ENCODE measurements at places on chromosomes 7 and 10.

DNA sequence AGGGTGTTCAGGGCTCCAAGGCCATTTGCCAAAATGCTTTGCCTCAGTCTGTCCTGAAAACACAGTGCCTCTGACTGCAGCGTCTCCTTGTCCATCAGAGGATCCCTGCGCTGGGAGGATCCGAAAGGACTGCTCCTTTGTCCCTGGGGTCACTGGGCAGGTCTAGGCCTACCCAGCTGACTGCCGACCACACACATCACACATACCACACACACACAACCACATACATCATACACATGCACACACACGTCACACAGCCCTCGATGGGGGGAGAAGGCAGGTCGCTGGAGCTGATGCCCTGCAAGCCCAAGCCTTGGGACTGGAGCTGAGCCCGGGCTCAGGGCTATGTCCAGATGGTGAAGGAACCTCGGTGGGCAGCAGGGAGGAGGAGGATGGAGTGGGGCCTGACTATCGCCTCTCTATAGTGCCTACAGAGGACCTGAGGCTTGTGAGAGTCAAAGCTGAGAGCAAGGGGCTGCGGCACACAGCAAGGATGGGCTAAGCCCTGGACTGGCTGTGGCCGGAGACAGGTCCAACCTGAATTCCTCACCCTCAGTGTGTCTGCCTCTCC is 29.1 kb downstream of the GPRIN2 start:
- DNase-seq: no peak

DNA sequence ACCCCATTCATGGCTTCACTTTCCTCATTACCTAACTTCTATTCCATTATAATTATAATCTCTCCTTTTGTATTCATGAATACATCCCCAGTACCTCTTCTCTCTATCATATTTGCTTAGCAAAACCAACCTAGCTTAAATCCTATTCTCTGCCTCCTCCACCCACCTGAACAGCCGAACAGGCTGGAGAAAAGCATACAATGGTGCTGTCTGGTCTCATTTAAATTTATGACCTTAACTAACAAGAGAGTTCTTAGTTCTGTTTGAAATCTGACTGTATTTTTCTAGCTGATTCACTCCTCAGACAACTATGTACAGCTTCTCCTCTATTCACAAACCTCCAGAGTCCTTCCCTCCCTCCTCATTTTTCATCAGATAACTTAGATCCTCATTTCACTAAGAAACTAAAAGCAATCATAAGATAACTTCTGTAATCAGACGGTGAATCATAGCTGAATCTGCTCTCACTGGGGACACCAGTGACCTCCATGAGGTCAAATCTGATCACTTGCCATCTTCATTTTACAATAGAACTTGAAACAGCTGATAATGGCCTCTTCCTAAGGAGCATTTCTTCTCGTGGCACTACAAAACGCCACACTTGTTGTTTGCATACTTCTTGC is 233.9 kb upstream of the AOAH start:
- DNase-seq: no peak

DNA sequence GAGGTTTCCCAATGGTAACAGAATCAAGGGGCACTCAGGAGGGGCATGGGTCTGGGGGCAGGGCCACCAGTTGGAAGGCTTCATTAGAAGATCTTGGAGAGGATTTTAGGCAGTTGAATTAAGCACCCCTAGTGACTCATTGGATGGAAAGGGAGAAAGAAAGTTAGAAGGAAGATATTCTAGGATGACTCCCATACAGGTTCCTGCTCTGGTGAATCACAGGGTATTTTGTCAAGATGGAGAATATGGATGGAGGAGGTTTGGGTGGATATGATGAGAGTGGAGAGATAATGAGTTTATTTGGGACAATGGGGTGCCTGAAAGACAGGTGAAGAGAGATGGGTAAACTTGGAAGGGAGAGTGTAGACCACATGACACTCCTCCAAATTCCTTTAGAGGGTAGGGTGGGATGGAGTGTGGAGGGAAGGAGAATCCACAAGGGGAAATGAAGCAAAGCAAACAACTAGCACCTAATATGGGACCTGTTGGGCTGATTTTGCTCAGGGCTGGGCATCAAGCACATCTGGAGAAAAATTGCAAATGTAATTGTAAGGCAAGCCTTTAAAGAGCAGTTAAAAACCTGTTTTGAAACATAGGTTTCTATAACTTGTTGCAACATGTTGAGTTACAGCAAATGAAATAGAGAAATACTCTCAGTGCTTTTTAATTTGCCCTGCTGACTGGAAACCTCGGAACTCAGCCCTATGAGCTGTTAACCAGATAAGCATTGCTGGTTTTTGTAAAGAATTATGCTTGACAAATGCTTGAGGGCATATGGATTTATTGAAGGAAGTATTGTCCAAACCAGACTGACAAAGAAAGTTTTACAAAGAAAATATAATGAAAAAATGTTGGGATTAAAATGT is 2.9 kb upstream of the ENTPD7 start:
- no peak for DNase-seq

GRCh38 chr7:2384354-2385243 is 18.8 kb upstream of the CHST12 start:
- no peak for DNase-seq

- DNase-seq: no peak
Observed at GRCh38 chr7:78172933-78173591, 374.5 kb downstream of the PHTF2 start.

GRCh38 chr7:116159711-116160110 is 50.6 kb upstream of the TES start:
- DNase-seq: no peak

DNA sequence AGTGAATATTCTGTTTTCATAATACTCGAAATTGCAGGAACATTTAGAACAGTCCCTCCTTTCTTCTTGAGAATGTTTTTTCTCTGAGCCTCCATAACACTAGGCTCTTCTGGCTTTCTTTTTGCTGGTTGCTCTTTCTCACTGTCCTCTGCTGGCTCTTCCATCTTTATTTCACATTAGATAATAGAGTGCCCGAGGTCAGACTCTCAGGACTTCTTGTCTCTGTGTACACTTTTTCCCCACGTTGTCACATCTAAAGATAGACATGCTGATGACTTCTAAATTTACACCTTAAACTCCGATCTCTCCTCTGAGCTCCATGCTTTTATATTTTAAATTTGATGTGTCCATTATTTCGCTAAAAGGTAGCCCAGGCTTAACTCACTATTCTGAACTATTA is 15.4 kb upstream of the LRRN3 start:
- DNase-seq: no peak

Measured in H9 (cell line).